ENCODE measurements at places on chromosomes 6 and 20.

- peak; percentile 55 for DNase-seq
Measured at GRCh38 chr6:24126586-24127192, 674 bp downstream of the NRSN1 start.

GRCh38 chr6:111672761-111673450 lies 67.2 kb upstream of the TRAF3IP2 start:
- DNase-seq: no peak

DNA sequence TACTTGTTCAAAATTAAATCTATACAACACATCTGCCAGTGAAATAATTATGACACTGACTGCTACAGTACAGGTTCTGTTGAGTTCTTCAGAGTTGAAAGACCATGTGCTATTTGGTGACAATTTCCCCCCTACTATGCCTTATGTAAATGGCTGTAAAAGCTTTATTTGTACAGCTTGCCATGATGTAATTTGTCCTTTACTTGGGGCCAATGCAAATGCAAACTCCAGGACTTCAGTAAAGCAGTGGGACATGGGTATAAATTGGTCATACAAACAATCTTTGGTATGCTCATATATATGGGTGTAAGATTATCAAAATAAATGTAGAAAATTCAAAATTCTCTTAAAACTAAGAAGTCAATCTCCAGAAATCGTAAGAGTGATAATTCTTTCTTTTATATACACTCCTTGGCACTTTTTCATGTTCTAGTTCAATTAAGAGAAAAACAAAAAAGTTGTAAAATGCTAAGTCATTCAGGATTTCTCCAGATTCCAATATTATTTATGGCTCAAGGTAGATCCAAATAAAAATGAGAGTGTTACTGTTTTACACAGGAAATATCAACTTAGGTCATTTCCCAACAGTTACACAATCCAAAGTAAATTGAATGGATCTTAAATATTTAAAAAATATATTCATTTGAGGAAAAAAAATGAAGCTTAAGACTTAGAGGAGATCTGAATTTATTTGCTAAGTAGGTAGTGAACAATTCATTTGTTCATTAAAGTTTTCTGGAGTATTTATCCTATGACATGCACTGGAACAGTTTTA lies 1310.5 kb upstream of the CITED2 start:
- DNase-seq: no peak

GRCh38 chr6:69044534-69044933 lies 409.5 kb downstream of the ADGRB3 start:
- DNase-seq: no peak

DNA sequence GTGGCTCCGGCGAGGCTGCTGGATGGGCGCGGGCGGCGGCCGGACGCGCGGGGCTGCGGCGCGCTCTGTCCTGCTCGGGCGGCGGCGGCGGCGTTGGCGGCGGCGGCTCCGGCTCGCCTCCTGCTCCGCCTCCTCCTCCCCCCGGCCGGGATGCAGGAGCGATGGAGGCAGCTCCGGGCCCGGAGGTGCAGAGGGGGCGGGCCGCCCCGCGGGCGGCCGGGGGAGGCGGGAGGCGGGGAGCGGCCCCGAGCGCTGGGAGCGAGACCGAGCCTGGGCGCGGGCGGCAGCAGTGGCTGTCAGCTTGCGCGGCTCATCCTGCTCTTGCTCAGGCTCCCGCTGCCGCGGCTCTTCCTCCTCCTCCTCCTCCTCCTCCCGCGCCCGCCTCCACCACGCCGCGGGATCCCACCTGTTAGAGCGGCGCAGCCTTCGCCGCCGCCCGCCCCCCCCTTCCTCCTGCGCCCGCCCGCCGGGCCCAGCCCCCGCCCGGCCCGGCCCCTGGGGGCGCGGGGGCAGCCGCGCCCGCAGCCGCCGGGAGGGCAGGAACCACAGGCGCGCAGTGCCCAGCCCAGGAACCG lies at the start of gene NOL4L:
TSS of gene NOL4L (minus strand) at position 323 of the 575 bp plus-strand sequence. CDS start 443 bp downstream, outside the sequence.
- no peak for DNase-seq

GRCh38 chr20:43681468-43681942 lies 14.6 kb downstream of the MYBL2 start:
- DNase-seq: no peak

DNA sequence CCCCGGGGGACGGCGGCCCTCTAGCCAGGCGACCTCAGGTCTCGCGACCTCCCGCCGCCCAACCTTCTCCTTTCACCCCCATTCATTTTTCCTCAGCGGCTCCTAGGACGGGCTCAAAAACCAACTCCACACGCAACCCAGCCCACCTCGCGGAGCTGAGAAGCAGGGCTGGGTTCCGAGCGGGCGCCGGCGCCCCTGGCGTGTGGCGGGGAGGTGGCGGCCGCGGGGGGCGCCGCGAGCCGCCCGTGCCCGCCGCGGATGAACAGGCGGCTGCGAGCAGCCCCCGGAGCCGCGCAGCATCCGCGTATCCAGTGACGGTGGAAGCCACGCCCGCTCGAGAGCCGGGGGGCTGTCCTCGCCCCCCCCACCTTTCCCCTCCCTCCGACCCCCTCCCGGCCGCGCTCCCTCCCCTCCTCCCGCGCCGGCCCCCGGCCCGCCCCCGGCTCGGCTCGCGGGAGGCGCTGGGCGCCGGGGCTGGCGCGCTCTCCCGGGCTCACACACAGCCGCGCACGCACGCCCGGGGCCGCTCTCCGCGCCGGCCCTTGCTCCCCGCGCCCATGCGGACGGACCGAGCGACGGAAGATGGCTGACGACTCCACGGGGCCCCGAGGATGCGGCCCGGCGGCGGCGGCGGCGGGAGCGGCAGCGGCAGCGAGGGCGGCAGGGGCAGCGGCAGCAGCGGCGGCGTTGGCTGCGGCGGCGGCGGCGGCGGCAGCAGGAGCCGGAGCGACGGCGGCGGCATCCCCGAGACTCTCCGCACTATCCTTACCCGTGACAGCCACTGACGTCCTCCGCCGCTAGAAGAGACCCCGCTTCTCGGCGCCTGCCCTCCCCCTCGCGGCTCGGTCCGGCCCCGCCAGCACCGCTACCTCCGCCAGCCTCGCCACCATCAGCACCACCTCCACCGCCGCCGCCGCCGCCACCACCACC lies at the start of gene SOBP:
TSS of gene SOBP (plus strand) at position 482 of the 930 bp plus-strand sequence. CDS start 500 bp downstream, outside the sequence.
- DNase-seq: no peak

- DNase-seq: no peak
Measured at GRCh38 chr20:50445354-50446151, 64.6 kb upstream of the PTPN1 start.

- no peak for DNase-seq
Measured at GRCh38 chr20:61733891-61734732, 331.6 kb downstream of the TAF4 start.

DNA sequence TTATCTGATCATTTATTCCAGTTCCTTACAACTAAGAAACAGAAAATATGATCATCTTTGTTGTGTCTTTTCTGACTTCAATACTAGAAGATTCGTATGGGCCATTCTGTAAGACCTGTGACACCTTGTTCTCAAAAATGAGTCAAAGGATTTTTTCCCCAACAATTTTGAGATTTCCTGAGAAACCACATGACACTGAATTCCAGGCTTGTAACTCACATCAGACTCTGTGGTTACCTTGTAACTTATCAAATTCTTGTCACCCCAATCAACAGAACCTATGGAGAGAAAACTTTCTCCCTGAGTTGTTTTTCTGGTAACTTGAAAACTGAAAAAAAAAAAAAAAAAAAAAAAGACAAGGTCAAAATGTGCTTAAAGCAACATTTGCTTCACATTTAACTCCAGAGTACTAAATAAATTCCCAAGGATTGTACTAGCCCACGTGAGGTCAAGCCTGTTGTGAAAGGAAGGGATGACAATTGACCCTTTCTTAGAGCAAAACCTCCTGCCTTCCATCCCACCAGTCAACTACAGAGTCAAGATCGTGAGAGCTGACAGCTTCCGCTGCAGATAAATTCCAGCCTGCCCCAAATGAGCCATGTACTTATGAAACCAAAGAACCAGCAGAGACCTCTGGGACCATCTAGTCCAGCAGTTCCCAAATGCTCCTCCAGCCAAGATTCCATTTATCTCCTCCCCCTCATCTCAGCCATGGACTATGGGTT lies 140.3 kb downstream of the TBX18 start:
- peak; percentile 64 for DNase-seq

GRCh38 chr6:31355583-31355948 lies 1.4 kb downstream of the HLA-B start:
- DNase-seq: no peak

- no peak for DNase-seq
Measured at GRCh38 chr6:161088676-161089328, 97.2 kb downstream of the MAP3K4 start.

- no peak for DNase-seq
Measured at GRCh38 chr20:62900052-62900691, 26.1 kb downstream of the DIDO1 start.

DNA sequence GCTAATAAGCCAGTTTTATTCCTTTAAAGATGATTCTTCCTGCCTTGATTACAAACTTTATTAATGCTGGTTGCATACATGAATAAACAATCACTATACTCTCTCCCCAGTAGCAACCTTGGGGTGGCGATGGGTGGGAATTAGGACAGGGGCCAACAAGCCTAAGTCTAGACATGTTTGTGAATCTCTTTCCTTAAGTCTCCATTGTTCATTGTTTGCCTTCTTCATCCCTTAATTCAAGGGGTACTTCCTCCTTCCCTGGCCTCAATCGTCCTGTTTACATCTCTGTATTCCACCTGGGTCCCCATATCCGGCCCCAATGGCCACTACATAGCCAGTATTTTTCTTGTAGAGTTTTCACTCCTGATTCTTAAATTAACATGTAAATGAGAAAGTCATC lies 66.0 kb downstream of the ARHGAP18 start:
- DNase-seq: no peak

DNA sequence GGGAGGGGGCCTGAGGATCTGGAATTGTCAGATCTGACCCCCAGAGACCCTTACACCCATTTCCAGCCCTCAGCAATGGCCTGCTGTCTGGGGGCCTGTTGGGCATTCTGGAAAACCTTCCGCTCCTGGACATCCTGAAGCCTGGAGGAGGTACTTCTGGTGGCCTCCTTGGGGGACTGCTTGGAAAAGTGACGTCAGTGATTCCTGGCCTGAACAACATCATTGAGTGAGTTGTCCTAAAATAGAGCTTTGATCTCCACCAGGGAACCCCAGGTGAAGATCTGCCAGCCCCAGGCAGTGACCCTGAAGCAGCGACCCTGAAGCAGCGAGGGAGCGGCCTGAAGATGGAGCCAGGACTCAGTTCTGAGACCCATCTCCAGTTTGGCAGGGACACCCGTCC lies 2.2 kb downstream of the BPIFA1 start:
- DNase-seq: no peak

DNA sequence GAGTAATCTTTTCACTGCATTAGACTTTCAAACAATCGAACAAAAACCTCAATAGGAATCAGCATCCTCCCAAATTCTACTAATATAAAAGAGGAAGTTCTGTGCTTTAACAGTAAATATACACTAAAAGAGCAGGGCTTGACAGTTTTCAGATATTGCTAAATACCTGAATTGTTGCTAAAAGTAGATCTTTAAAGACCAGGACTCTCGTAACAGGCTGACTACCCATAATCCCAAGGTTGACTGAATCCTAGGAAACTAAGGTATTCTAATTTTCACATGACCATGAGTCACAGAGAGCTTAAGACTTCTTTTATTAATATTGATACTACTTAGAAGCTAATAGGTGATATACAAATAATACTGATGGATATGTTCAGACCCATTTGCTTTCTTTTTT lies 10.1 kb downstream of the CD164 start:
- no peak for DNase-seq

DNA sequence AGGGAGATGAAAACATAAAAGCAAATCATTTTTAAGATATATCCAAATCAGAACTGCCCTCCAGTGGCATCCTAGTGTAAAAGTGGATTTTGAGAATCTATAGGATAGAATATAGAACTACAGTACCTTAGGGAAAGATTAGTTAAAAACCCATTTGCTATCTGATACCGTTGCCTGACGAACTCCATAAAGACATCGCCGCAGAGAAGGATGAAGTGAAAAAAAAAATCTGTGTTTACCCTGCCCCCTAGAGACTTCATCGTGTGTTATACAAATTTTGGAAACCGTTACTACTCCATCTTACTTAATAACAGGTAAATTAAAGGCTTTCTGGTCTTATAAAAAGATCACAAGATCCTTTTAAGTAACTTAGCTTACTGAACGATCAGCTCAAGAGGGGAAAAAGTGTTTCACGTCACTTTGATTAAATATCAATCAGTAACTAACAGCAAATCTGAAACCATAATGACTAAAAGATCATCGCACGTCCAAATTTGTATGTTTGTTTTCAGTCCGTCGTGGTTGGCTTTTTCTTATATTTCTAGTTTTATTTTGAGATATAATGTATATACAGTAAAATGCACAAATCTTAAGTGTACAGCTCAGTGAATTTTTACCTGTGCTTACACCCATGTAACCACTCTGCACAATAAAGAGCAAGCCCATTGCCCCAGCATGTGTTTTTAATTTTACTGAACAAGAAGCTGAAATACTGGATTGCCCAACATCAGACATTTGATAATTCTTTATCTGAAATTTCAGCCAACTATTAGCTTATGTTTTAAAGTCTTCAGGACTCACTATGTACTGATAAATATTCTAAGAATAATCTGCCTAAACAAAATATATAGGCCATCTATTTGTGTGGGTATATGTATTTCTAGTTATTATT lies 881 bp upstream of the MCM3 start:
- DNase-seq: no peak

DNA sequence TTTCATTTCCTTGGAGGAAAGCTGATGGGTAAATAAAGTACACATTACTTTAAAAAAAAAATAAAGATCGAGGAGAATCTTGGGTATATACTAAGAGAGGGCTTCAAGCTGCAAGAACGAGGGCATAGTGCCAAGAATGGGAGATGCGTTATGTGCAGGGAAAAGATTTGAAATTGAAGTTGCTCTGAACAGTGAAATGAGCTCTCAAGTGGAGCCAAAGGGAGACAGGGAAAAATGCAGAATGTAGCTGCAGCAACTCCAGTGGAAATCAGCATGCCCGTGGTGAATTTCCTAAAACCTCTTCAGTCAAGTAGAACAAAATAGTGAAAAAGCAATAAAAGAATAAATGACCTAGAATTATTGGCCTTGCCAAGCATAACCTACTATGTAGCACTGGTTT lies 11.4 kb upstream of the COL9A1 start:
- no peak for DNase-seq

DNA sequence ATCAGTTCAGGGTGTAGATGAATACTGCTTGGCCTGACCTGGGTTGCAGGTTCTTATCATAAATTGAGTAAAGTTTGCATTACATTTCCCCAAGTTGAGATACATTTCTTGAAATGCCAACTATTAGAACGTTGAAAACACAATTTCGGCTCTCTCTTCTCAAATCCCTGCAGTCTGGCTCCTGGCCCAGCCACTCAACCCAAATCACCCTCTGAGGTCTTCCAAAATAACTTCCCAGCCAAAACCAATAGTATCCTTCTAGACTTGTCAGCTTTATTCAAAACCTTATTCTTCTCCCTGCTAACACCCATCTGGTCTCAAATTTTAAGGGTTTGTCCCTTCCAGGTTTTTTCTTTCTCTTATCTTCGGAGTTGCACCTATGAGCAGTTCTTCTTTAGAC lies 263.6 kb downstream of the EYA4 start:
- DNase-seq: peak; percentile 49

GRCh38 chr20:17896771-17897369 lies 71.7 kb downstream of the SNX5 start:
- DNase-seq: no peak

Data from astrocyte of the cerebellum (primary cell).